ENCODE measurements at places on chromosomes 7 and 10.

DNA sequence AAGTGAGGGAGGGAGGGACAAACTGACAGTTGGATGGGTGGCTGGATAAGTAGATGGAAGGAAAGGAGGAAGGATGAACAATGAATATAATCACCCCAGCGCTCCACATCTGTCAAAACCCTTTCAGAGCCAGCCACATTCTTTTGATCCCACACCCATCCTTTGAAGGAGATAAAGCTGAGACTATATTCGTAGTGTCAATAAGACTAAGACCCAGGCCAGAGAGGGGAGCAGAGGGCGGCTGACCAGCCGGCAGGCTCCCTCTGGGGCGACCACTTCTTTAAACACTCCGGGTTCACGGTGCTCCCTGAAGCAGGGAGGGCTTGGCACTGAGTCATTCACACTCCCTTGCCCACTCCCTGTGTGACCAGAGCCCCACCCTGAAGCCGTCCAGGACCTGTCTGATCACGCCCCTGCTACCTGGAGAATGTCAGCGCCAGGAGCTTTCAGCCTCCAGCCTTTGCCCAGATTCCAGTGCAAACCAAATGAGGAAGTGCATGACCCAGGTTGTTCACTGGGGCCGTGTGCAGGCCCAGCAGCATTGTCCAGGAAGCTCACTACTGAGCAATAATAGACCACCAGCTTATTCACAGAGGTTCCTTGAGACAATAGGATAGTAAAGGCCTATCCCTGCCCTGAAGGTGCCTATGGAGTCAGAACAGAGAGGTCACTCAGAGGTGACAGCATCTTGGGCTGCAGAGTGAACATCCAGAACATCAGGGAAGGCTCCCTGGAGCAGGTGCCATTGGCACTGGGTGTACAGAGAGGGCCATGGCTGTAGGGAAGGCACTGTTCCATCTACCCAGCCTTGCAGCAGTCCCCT, 34.4 kb downstream of the UNC5B start:
- no peak for DNase-seq

DNA sequence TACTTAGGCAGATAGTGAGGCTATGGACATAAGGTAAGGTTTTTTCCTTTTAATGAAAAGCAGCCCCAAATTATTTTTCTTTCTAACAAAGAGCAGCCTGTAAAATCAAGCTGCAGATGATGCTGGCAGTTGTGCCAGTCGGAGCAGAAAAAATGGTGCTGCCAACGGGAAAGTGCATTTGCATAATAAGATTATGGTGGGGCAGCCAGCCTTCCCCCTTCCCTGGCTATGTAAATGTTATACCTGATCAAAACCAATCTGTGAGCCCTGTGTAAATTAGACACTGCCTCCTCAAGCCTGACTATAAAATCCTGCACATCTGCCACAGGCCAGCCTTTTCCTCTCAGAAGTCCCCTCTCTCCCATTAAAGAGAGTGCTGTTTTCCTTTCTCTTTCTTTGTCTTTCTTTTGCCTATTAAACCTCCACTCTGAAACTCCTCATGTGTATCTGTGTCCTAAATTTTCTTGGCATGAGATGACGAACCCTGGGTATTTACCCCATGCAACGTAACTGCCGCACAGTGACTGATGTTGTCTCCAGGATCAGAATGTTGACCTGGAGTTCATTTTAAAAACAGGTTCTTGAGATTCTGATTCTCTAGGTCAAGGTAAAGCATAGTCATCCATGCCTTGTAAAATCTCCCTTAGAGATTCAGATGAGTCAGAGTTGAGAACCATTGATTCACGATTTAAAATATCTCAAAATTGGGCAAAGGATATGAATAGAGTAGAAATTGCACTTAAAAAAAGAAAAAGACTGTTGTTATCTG, 167.3 kb upstream of the C1GALT1 start:
- DNase-seq = no peak

DNA sequence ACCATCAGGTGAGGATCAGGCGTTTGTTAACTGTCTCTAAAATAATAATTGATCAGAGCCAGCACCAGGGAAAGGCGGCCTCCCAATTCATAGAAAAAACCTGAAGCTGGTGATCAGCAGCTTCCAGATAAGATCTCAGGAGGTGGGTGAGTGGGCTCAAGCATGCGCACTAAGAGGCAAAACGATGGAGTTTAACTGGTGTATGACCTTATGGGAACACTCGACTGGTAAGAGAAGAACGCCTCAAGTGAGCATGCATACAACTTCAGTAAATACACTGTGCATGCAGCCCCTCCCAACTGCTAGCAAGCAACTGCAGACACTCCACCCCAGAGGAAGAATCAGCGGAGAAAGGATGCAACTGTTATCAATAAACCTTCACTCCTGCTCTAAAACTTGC, 18.1 kb downstream of the RAPGEF5 start:
- no peak for DNase-seq

DNA sequence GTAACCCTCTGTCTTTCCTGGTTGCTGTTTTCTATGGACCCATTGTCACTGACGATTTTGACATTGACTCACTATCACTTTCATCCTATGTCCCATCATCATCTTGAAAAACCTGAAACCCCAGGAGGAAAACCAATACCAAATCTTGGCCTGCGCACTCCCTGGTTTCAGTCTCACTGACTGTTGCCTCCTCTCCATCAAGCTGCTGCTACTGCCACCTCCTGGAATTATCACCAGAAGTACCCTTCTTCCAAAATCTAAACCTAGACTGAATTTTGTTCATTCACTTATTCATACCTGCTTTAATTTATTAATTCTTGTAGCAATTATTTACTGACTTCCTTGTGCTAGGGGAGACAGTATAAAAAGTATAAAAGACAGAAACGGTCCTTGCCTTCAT, 44.5 kb upstream of the ACBD5 start:
- no peak for DNase-seq

- DNase-seq = peak; percentile 93
Measured at GRCh38 chr10:30185916-30186315, 126.5 kb upstream of the JCAD start.

GRCh38 chr10:110169586-110169985, 37.8 kb upstream of the MXI1 start:
- no peak for DNase-seq

DNA sequence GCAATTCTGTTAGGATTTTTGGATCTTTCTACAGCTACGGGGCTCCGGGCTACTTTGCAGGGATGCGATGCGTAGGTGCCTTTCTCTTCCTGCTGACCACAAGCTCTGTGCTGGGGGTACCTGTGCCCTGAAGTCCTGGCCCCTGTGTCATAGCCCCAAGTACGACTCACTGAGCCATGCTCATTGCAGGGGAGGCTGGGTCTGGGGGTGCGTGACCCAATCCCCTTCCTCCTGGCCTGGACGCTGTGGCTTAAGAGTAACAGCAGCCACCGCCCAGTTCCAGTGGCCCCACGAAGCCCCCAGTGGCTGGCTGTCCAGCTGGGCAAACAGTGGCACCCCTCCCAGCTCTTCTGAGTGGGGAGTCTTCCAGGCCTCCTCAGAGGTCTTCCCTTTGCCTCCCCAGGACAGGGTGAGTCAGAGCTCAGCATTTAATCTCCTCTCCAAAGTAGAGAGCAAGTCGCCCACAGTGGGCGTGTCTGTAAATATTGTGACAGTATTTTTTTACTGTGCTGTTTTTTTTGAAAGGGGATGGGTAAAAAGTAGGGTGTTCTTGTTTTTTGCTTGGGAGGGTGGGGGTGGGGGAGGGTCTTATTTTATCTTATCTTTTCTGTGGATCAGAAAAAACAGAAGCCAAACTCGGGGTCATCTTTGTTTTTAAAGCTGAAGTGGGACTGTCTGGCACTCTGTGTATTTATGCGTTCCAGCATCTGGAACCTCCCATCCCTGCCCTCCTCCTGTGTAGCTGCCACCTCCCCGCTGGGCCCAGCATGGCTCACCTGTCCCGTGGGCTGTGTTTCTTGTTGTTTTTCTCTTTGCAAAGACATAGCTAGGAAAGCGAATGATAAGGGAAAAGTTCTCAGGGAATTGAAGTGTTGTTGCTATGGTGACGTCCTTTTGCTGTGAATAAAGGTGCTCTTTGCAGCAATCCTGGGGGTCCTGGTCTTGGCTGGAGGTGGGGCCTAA, 8.2 kb downstream of the LFNG start:
- DNase-seq = peak; percentile 56

GRCh38 chr7:106848049-106848448, 17.0 kb upstream of the PIK3CG start:
- no peak for DNase-seq

DNA sequence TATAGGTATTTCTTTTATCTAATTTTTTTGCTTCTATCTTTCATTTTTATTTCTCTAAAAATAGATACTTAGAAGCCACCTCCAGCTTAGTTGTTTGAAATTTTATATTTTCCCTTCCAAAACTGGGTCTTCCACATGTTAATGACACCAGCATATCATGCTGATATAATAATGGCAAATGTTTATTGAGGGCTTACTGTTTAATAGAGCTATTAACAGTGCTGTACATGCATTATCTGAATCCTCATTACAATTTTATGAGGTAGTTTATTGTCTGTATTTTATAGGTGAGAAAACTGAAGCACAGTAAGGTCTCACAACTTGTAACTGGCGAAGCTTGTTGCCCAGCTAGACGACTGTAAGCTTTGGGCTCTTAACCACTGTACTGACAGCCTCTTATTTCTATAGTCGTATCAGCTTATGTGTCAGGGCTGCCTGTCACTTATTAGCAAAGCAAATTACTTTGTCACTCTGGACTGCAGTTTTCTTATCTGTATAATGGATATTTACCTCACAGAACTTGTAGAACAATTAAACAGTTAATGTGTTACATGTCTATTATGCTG, 51.2 kb downstream of the ANKIB1 start:
- DNase-seq = no peak

DNA sequence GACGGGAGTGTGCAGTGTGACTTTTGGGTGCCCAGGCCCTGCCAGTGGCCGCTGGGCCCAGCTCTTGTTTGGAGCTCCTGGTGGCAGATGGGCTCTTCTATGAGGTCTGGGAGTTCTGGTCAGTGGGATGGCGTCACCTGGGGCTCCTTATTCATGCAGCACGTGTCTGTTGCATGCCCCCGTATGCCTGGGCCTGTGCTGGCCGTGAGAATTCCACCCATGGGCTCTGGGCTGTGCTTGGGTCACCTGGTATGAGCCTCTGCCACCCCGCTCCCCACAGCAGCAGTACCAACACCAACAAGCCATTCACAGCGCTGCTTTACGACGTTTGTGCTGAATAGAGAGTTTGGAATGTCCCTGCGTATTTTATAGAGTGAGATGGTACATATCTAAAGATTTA, 27.1 kb downstream of the INPP5A start:
- no peak for DNase-seq

DNA sequence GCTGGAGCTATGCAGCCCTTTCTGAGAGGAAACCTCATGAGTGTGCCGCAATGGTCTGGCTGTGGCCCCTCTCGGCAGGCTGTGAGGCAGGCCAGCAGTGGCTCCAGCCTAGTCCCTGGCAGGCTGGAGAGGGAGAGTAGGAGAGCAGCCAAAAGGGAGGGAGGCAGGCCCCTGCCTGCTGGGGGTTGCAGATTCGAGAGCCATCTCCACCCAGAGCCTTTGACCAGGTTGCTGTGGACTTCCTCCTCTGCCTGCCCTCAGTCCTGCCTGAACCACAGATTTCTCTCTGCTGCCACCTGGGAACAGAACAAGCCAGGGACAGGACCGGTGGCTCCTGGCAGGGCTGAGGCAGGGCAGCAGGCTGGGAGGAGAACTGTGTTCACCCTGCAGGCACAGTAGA, 13.9 kb downstream of the PAX2 start:
- no peak for DNase-seq

DNA sequence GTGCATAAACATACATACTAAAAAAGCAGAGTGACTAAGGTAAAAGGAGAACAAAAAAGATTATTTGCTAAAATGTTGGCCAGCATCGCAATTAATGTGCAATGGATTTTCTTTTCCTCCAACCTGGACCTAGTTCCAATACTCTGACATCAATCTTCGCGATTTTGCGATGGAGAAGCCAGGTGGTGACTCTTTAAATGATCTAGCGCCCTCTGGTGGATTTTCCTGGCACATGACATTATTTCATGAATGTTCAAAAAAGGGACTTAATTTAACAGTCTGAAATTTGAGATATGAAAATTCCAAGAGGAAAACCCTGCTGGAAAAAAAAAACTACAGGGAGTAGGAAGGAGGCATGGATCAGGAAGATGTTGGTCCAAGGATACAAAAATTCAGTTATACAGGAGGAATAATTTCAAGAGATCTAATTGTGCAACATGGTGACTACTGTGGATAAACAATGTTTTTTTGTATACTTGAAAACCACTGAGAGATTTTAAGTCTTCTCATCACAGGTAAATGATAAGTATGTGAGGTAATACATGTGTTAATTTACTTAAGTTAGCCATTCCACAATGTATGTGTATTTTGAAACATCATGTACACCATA, 4.3 kb upstream of the KCNMA1 start:
- DNase-seq = peak; percentile 86

DNA sequence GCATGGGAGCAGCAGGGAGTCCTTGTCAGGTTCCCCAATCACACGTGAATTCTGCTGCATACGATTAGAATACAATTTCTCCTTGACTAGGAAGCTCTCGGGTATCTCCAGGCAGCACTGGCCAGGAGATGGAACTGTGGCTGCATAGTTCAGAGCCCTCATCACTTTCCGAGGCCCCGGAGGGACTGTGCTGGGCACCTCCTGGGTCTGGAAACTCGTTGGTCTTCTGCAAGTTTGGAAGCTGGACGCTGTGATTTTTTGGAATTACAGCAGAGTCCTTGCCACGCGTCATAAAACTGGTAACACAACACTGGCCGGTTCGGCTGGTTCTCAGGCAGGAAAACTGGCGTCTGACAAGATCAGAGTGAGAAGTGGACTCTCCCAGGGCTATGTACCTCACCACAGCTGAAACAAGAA, 216.1 kb downstream of the CCDC3 start:
- DNase-seq = no peak

DNA sequence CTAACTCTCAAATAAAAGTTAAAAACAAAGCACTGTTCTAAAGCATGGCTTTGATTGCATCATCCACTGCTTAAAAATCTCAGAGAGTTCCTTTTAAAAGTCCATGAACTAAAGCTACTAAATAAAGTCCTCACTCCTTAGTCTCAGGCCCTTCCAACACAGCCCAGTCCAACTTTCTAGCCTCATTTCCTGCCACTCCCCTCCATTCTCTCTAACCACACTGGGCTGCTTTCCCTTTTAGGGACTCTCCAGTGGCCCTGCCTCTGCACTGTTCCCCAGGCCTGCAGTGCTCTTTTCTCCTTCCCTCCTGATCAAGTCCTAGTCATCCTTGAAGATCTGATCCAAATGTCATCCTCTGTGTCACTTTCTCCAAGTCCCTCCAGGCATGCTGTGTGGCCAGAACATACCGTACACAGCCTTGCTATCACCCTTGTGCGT, 56.9 kb upstream of the PPP1R3C start:
- peak; percentile 46 for DNase-seq

- no peak for DNase-seq
Measured at GRCh38 chr10:108064746-108065260, 900.3 kb upstream of the SORCS1 start.

DNA sequence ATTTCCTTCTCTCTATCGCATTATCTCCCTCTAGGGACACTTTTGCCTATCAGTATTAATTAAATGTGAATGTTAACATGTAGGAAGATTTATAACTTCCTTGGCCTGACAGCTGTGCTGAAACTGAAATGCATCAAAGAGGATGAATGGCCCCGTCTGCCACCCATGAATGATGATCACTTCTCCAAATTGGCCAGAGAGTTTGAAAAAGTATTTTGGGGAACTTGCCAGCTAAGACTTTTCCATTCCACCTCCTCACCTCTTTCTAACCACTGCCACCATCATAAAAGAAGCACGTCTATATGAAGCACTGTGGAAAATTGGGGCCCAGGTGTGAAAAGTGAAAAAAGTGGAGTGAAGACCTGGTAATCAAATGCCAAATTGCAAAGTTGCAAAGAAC, 25.4 kb upstream of the ST8SIA6 start:
- DNase-seq = no peak

- DNase-seq = no peak
Measured at GRCh38 chr10:91033324-91033950, 112.5 kb upstream of the ANKRD1 start.
